ENCODE measurements at places on chromosomes 1 and 21.

GRCh38 chr1:192904438-192904895 lies 95.6 kb downstream of the RGS2 start:
- no peak for DNase-seq

- no peak for DNase-seq
Measured at GRCh38 chr21:25898671-25899070, 163.9 kb downstream of the GABPA start.

GRCh38 chr1:60133000-60133673 lies 59.6 kb upstream of the C1orf87 start:
- no peak for DNase-seq

DNA sequence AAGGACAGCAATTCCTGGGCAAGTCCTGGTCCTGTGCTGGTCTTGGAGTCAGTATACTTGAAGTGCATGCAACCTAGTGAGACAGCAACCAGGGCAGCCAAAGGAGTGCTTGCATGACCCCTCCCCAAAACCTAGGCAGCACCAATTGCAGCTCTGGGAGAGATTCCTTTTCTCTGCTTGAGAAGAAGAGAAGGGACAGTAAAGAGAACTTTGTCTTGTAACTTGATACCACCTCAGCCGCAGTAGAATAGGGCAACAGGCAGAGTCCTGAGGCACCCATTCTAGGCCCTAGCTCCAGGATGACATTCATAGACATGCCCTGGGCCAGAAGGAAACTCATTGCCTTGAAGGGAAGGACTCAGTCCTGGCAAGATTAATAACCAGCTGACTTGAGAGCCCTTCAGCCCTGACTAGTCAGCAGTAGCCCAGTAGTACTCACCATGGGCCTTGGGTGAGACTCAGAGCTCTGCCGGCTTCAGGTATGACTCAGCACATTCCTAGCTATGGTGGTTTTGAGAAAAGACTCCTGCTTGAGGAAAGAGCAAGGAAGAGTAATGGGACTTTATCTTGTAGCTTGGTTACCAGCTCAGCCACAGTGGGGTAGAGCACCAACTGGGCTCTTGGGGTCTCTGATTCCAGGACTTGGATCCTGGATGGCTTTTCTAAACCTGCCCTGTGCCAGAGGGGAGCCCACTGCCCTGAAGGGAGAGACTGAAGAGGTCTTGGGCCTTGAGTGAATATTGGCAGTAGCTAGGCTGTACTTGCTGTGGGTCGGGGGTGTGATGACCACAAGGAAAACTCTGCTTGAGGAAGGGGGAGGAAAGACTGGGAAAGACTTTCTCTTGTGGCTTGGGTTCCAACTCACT lies 51.7 kb upstream of the ACADM start:
- DNase-seq, result no peak

DNA sequence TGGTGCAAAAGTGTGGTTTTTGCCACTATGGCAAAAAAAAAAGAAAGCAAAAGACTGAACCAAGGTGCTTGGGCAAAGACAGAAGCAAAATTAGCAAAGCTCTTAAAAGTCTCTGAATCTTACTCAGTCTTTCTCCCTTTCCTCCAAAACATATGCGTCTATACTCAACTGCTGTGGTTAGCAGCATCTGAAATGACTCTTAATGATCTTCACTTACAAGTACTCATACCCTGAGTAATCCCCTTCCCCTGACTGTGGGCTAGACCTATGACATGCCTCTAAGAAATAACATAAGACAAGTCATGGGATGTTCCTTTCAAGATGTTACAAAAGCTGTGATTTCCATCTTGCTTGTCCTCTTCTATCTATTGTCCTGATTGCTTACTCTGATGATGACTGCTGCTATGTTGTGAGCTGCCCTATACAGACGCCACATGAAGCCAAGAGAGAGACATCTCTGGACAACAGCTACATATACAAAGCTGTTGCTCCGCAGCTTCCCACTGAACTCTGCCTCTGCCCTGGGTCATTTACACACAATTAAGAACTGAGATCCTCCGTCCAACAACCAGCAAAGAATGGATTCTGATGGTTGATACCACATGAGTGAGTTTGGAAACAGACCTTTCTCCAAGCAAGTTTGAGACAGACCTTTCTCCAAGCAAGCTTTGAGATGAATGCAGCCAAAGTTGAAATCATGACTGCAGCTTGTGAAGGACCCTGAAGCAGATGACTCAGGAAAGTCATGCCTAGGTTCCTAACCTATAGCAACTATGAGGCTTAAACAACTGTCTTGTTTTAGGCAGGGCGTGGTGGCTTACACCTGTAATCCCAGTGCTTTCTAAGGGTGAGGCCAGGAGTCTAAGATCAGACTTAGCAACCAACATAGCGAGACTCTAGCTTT lies 55.2 kb downstream of the PUM1 start:
- no peak for DNase-seq

- DNase-seq, result no peak
Measured at GRCh38 chr1:116854716-116855115, 55.0 kb upstream of the PTGFRN start.

DNA sequence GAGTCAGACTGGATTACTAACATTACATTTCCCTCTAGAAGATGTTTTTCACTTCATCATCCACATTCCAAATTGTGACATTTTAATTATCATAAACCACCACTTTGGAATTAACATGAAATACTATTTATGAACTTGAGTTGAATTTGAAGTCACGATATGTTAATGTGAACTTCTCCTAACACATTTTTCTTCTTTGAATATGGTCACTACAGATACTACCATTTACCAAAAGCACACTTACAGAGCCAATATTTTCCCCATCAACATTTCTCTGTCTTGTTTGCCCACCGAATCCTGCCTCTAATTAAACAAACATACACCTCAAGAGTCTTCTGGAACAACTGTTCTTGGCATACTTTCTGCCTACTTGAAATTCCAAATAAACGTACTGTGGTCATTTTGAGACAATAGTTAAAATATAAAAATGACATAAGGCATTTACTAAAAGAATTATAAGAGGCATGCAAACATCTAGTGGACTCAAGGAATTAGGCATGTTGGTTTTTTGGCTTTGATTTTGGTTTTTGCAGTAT lies 177.4 kb downstream of the AKT3 start:
- no peak for DNase-seq

GRCh38 chr1:92698932-92699331 lies 86.0 kb downstream of the EVI5 start:
- DNase-seq, result no peak

DNA sequence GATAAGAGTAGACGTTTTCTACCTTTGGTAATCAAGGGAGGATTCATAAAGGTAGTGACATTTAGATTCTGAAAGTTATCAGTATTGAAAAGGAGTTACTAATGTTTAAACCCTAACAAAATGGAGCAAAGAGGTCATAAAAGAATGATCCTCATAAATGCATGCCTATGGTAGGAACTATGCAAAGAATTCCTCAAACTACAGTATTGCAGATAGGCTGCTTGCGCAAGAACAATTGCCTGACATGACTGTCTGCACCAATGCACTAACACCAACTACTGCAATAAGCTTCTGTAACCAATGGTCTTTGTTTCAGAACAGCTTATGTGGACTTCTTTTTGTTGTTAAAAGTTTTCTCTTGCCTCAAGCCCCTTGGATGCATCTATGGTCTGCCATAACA lies 597.3 kb upstream of the ADGRL4 start:
- no peak for DNase-seq

DNA sequence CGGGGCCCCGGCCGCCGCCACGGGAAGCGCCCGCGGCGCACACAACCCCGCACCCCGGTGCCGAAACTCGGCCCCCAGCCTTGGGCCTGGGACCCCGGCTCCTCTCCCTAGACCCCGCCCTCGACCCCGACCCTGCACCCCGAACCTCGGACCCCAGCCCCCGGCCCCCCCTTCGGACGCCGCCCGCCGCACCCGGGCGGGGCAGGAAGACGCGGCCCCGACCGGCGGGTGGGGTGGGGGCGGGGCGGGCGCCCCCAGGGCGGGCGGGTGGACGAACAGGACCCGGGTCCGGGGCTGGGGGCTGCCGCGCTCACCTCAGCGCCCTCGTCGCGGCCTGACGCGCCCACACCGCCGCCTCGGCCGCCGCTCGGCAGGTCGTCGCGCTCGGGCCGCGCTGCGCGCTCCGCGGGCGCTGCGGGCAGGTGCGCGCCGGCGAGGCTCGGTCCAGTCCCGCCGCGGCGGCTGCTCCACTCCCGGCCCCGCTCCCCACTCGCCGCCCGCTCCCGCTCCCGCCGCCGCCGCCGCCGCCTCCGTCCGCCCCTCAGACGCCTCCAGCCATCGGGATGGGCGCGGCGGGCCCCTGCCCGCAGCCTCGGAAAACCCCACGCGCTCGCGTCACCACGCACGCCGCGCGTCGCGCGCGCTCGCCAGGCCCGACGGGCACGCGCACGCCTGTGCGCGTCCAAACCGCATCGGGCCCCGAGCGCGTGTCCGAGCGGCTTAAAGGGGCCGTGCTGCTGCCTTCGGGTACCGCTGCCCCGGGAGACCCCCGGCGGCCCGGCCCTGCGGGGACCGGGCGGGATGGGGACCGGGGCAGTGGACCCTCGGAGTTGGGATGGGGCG lies at the start of gene GNB1:
TSS of gene GNB1 (minus strand) at position 582 of the 843 bp plus-strand sequence. CDS start 65,634 bp downstream, outside the sequence.
- peak; percentile 91 for DNase-seq

DNA sequence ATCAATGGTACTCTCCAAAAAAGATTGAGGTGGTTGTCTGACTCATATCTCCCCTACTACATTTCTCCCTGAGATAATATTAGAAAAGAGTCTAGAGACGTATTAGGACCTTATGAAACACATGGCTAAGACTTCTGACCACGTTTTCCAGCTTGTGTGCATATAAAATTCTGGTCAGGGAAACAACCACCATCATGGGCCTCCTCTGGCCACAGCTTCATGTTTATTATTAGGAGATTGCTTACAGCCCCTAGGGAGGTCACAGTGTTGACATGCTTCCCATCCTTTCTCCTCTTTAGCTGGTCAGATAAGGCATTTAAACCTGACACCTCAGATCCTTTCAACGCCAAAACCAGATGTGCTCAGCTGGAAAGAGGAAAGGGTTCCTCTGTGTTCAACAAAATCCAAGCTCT lies 620.2 kb downstream of the PLPP3 start:
- DNase-seq, result no peak

DNA sequence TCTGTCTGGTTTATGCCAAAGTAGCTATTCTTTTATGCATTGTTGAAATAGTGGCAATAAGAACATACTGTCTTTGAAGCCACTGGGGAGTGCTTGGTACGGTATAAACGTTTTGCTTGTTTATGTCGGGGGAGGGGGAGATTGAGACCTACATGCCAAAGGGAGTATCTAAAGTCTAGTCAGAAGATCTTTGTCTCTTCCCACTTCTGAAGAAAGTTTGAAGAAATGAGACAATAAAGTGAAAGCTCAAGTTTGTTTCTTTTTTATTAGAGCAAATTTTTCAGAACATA lies 6.8 kb downstream of the AKIRIN1 start:
- no peak for DNase-seq

GRCh38 chr1:24101796-24102586 lies 9.9 kb downstream of the MYOM3 start:
- DNase-seq, result peak; percentile 39

- no peak for DNase-seq
Measured at GRCh38 chr1:119266858-119267257, 101.7 kb upstream of the HAO2 start.

- DNase-seq, result no peak
Measured at GRCh38 chr21:41508415-41509144, 622 bp upstream of the TMPRSS2 start.

DNA sequence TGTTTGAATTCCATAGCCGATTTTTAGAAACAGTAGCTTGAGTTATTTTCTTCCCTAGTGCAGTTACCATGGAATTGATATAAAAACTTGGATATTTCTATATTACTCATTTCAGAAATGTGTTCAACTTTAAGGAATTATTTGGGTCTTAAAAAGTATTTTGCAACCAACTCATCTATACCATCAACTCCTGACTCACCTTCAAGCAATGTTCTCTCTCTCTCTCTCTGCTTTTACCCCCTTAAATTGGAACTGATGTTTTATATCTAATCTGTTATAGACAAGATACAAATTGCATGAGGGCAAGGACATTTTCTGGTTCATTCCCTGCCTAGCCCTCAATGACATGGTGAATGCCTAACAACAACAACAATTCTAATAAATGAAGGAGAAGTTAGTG lies 214.7 kb upstream of the NRIP1 start:
- no peak for DNase-seq

DNA sequence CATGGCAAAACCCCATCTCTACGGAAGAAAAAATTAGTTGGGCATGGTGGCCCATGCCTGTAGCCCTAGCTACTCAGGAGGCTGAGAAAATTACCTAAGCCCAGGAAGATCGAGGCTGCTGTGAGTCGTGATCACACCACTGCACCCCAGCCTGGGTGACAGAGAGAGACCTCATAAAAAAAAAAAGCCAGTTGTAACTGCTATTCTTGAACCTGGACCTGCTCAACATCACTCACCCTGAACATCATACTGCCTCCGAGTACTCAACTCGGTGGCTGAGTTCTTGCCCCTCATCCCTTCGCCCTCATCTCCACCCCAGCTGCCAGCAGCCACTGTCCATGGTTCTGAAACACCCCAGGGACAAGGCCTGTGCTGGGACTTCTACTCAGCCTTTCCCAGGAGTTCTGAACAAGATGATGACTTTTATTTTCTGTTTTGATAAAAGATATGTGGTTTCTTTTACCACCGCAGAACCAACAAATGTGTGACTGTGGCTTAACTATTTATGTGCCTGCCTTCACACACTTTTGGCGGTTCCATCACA lies 5.4 kb upstream of the DISP3 start:
- DNase-seq, result no peak

DNA sequence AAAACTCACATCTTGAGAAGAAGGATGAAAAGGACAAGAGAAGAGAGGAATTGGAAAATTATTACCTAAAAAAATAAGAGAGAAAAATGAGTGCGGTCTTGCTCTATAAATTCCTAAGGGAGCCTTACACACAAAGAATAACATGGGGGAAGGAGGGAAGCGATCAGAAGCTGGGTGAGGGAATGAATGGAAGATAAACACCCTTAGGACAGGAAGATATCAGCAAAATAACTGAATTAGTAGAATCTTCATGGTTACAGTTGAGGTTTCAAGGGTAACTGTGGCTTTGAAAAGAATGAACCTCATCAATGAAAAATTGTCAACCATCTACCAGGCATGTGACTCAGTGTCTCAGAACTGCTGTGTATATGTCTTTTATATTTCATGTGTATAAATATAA lies 192.5 kb upstream of the FOXD3 start:
- DNase-seq, result no peak

GRCh38 chr1:36871146-36871971 lies 163.0 kb downstream of the GRIK3 start:
- peak; percentile 22 for DNase-seq

- DNase-seq, result no peak
Measured at GRCh38 chr1:245520611-245521010, 365.8 kb downstream of the KIF26B start.

GRCh38 chr21:19523061-19523460 lies 1119.5 kb upstream of the TMPRSS15 start:
- DNase-seq, result no peak

DNA sequence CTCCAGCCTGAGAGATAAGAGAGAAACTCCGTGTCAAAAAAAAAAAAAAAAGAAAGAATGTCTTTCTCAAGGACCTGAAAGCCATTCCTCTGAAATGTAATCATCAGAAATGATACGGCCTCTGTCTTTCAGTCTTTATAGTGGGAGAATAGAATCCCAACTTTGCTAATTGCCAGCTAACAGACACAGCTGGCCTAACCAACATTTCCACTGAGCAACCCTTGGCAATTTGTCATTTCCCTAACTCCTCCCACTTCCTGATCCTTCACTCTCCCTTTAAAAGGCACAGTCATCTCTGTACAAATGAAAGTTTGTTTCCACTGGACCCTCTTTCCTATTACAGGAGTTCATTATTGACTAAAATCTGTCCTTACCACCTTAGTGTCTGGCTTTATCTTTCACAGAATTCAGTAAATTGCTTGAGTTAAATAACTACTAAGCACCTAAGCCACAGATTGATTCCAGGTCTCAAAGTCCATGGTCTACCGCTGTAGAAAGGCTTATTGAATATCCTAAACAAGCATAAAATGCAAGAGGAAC lies 4.3 kb upstream of the CBR1 start:
- no peak for DNase-seq
